Daoy (cell line): ENCODE measurements at places on chromosomes 3 and 15.

DNA sequence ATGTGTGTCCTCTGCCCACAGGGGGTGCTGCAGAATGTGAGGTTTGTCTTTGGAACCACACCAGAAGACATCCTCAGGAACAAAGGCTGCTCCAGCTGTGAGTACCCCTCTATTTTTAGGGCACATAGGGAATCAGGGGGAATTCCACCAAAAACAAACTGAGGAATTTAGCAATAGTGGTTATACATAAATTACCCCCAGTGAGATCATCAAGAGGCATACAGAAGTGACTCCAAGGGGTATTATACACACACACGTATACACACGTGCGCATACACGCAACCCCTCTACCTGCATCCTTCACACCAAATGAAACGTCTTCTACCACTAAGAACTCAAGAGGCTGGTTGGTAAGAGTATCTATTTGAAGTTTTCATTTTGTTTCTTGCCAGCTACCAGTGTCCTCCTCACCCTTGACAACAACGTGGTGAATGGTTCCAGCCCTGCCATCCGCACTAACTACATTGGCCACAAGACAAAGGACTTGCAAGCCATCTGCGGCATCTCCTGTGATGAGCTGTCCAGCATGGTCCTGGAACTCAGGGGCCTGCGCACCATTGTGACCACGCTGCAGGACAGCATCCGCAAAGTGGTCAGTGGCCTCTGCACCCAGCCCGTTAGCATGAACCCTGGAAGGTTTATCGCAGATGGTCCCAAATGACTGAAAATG, 2.9 kb downstream of the THBS1 start:
- DNase-seq: peak; percentile 61

- DNase-seq: no peak
Measured at GRCh38 chr3:102718651-102719050, 283.8 kb downstream of the ZPLD1 start.

DNA sequence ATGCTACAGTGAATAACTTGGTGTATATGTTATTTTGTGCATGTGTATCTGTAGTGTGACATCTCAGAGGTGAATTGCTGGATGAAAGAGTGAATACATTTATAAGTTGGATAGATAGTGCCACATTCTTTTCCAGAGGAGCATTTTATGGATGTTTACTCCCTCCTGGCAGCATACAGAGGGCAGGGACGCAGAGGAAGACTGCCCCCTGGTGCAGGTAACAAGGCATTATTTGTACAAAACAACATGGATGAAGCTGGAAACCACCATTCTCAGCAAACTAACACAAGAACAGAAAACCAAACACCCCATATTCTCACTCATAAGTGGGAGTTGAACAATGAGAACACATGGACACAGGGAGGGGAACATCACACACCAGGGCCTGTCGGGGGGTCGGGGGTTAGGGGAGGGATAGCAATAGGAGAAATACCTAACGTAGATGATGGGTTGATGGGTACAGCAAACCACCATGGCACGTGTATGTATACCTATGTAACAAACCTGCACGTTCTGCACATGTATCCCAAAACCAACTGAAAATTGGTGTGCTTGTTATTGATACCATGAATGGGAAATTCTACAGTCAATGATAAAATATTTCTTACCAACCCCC, 57.9 kb upstream of the CTXND1 start:
- DNase-seq: peak; percentile 15

DNA sequence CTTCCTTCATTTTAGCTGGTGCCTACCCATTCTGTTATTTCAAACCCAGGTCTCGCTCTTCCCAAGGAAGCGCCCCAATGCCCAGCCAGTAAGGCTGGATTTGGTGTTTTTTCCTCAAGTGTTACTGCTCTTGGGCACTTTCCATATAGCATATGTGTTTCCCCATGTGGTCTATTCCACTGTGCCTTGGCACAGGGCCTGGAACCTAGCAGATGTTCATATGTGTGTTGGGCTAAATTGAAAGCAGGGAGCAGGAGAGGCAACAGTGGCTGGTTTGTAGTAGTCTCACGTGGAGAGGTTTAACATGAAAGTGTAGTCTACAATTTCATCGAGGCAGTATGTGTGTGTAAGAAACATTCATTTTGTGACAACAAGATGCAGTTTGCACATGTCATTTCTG, 48.2 kb upstream of the TEX264 start:
- DNase-seq: no peak

- peak; percentile 42 for DNase-seq
Measured at GRCh38 chr3:16512435-16513140, 911 bp downstream of the RFTN1 start.
